Epithelial cell of prostate (primary cell): ENCODE measurements at places on chromosomes 16 and 17.

- DNase-seq: no peak
Observed at GRCh38 chr16:13997933-13998332, 73.2 kb upstream of the MRTFB start.

DNA sequence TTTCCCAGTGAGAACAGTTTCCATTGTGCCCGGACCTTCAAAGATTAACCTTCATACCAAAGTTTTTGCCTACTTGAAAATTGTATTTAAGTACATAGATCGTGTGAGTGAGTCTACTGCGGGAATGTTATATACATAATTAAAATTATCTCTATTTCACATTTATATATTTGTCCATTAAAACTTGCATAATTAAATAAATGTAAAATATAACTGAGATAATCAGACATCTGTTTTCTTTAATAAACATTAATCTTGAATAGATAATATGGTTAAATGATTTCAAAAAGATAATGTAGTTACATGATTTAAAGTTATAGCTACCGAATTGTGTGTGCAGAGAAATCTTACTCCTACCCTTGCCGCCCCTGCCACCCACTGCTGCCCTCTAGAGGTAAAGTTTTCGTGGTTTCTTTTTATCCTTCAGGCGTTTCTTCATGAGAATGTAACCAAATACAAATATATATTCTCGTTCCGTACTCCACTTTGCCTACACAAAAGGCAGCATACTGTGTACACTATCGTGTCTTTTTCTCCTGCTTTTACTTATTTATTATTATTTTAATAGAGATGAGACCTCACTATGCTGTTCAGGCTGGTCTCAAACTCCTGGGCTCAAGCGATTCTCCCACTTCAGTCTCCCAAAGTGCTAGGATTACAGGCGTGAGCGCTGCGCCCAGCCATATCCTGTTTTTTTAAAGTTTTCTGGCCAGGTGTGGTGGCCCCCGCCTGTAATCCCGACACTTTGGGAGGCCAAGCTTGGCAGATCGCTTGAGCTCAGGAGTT, 35.6 kb downstream of the RPA1 start:
- no peak for DNase-seq

GRCh38 chr16:77234611-77235010, 35.4 kb downstream of the SYCE1L start:
- DNase-seq: no peak

DNA sequence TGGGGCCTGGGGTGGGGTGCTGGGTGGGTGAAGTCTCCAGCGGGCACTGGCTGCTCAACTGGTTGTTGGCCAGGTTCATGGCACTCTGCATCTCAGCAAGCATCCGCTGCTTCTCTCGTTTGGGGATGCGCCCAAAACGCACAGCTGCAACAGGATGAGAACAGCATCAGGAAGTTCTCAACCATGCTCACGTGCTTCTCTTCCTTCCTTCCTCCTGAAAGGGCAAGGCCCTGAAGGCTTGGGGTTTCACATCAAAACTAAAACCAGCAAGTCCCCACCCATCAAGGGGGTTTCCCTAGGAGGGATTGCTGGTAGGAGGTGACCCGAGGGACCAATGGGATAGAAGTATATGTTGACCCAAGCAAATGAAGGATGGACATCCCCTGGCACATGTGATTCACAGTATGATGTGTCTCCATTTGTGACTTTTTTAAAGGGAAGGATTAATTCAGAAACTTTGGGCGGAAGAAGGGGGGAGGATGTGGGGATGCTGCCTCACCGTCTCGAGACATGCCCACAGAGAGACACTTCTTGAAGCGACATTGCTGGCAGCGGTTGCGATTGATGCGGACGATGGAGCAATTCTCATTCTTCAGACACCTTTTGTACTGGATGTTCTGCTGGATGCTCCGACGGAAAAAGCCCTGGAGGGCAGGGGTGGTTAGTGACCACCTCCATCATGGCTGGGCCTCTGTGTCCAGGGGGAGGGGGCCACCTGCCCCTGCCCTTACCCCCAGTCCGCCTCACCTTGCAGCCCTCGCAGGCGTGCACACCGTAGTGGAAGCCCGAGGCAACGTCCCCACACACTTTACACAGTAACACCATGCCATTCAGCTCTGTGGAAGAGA, 4.2 kb downstream of the NR1D1 start:
- no peak for DNase-seq

GRCh38 chr16:29849505-29849904, 13.5 kb downstream of the CDIPT start:
- no peak for DNase-seq

DNA sequence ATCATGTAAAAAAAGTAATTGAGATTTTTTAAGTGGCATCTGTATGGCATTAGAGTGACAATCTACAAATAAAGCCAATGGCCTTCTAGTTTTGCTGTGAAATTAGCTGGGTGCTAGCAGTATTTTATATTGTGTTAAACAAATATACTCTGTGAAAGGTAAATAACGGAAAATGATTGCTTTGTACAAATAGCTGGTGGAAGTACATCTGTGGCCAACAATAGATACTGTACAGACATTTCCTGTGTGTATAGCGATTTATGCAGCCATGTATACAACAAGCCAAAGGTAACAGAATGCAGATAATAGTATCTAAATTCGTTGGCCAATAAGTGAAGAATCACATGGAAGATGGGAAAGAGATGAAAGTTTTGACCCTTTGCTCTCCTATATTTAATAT, 26.6 kb downstream of the IQCK start:
- no peak for DNase-seq

DNA sequence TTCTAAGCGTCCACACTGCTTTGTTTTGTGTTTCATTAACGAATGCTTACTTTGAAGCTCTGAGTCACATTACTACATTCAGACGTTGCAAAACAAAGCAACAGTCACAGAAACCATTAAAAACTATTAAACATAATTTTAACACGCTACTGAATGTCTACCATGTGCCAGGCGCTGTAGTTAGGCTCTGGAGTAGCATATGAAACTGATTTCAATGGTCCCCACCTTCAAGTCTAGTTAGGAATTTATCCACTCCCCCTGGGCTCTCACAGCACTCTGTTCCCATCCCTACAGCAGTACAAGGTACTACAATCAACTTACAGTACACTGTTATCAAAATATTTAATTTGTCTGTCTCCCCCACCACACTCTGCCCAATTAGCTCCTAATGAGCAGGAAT, 631 bp downstream of the UTP6 start:
- DNase-seq: peak; percentile 5

DNA sequence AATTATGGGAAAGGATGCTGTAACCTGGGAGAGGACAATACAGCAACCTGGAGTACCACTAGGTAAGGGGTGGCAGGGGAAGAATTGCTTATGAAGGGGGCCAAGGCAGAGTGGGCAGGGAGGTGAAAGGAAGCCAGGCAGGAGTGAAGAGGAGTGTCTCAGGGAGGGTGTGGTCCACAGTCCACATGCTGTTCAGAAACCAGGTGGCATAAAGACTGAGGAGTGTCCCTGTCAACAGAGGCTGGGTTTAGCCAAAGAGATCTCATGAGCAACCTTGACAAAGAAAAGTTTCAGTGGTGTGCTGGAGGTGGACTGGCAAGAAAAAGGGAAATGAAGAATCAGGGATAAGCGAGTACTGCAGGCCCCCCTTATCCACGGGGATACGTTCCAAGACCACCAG, 88.4 kb downstream of the SPACA3 start:
- no peak for DNase-seq

- DNase-seq: no peak
Observed at GRCh38 chr16:27193300-27193990, 9.9 kb upstream of the KDM8 start.

- no peak for DNase-seq
Observed at GRCh38 chr17:44203731-44204440, 4.2 kb upstream of the ATXN7L3 start.

- no peak for DNase-seq
Observed at GRCh38 chr16:54385141-54385540, 98.6 kb upstream of the IRX3 start.

DNA sequence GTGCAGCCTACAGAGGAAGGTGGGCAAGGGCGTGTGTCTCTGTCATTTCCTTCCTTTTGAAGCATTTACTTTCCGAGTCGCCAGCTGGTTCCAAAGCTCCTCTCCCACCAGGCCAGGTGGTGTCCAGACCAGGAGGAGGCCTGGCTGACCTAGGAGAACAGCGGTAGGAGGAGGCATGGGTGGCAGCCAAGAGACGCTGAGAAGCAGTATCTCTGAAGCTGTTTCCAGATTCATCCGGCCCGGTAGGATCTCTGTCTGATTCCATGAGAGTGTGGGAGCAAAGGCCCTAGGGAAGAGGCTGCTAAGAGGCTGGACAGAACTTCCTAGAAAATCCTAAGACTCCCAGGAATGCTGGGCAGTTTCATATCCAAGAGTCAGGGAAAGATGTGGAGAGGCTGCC, 20.3 kb downstream of the MEOX1 start:
- DNase-seq: no peak

GRCh38 chr17:46791531-46791930, 27.0 kb downstream of the WNT3 start:
- no peak for DNase-seq

- no peak for DNase-seq
Observed at GRCh38 chr17:27760069-27760885, 40.1 kb downstream of the NOS2 start.

GRCh38 chr17:55424893-55425540, 3.4 kb upstream of the MMD start:
- DNase-seq: no peak

- no peak for DNase-seq
Observed at GRCh38 chr16:58506241-58507194, 6.6 kb downstream of the NDRG4 start.

DNA sequence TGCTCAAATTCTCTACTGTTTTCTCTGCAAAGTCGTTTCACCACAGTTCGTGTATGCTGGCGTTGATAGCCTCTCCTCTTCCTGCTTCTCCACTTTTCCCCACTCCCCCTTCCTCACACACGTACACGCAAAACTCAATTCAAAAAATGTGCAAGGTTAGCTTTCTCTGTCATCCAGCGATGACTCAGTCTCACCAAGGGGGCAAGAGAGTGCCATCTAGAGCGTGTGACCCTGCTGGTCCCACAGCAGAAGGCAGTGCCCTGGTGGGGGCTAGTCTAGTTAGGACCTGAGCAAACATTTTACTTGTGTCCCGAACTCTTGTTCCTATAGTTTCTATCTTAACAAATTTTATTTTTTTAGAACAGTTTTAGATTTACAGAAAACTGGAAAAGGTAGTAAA, 121.2 kb upstream of the CHMP6 start:
- DNase-seq: no peak

GRCh38 chr16:1773703-1774447, 941 bp upstream of the MRPS34 start:
- DNase-seq: no peak

DNA sequence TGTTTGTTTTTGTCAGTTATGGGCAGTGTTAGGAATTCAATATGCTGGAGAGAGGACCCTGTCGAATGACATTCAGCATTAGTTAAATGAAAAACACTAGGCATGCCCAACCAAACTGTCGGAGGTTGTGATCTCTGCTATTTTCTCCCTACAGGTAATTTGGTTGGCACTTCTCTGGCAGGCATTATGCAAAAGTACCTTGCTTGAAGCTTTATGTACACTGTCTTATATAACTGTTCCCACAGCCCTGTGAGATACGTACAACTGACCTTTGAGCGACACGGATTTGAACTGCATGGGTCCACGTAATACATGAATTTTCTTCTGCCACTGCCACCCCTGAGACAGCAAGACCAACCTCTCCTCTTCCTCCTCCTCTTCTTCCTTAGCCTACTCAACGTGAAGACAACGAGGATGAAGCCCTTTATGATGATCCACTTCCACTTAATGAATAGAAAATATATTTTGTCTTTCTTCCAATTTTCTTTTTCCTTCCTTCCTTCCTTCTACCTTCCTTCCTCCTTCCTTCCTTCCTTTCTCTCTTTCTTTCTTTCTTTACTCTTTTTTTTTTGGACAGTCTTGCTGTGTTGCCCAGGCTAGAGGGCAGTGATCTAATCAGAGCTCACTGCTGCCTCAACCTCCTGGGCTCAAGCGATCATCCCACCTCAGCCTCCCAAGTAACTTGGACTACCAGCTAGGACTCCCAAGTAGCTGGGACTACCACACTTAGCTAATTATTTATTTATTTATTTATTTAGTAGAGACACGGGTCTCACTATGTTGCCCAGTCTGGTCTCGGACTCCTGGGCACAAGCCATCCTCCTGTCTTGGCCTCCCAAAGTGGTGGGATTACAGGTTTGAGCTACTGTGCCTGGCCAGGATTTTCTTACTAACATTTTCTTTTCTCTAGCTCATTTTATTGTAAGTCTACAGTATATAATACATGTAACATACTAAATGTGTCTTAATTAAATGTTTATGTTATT, 77.3 kb downstream of the WIPI1 start:
- no peak for DNase-seq

GRCh38 chr17:39360537-39360936, 40.9 kb downstream of the FBXL20 start:
- no peak for DNase-seq

GRCh38 chr16:16025214-16025968, 76.0 kb downstream of the ABCC1 start:
- no peak for DNase-seq

GRCh38 chr16:23318639-23319038, 16.5 kb downstream of the SCNN1B start:
- no peak for DNase-seq

DNA sequence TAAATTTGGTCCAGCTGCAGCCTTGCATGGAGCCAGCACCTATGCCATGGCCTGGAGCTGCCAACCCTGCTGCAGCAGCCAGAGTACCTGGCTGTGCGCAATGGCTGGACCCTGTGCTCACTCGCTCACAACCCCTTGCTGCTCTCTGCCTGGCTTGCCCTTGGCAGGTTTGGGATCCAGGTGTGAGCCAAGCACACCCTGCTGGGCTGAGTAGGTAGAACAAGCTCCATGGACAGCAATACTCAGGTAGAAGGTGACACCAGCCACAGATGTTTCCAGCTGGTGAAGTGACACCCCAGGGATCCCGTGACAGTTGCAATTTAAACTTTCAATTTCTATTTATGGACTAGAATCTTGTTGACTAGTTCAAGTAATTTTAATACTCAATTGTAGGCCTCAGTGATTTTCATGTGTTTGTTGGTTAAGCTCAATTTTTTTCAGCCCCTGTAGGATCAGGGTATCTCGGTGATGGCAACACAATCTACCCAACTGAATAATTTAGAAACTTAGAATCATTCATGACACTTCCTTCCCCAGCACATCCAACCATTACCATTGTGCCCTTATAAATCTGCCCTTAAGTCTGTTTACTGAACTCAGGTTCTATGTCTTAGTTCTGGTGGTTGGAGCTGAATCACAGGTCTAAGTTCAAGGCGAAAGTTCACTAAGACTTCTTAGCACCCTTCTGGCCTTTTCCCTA, 480.0 kb downstream of the PMP22 start:
- no peak for DNase-seq

- DNase-seq: no peak
Observed at GRCh38 chr17:50087912-50088405, 7.2 kb upstream of the PDK2 start.

DNA sequence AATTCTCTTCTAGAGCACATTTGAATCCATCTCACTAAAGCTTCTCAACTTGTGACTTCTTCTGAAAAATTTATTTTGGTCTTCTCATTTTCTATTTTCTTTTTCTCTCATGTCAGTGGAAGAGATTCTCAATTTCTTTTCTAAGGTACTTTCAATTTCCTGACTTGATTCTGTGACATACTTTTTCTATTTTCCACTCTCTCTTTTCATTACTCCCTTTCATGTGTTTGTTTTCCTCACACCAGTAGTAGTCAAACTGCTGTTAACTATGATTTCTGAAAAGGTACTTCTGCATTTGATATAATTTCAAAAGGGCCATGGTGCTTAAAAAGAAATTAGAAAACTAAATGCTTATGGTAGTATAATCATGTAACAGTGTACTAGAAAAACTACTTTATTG, 41.9 kb downstream of the NFAT5 start:
- no peak for DNase-seq

- DNase-seq: no peak
Observed at GRCh38 chr17:75088465-75089417, 987 bp downstream of the SLC16A5 start.
